Activated CD8-positive, alpha-beta T cell treated with anti-CD3 and anti-CD28 coated beads for 36 hours (primary cell): ENCODE measurements at places on chromosomes 12 and 14.
A peak's percentile ranks its signal among the peaks of the same experiment; 100 is the strongest.

DNA sequence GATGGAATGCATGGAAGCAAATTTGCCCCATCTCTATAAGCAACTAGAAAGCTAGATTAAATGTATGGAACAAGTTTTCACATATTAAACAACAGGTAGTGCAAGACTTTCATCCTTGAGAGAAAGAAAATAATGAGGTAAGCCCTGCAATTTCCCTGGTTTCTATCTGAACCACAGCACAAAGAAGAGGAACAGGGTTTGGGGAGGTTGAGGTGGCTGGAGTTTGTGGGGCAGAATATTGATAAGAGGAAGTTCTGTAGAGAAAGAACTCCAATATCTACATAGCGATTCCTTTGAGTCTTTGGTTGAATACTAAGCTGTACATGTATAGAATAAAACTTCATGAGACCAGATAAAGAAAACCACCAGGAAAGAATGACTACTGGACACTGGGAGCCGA, 96.3 kb upstream of the CCND2 start:
- no peak for DNase-seq
- H3K27ac ChIP-seq = no peak overlapping the region
- H3K36me3 ChIP-seq = no peaks in the 10 kb centered on the region
- H3K4me3 ChIP-seq = no peak overlapping the region
- H3K4me1 ChIP-seq = peaks cover 20% of the 10 kb centered on the region
- no peaks in the 10 kb centered on the region for H3K27me3 ChIP-seq

GRCh38 chr14:96938946-96939345, 141.8 kb downstream of the VRK1 start:
- no peak overlapping the region for H3K27ac ChIP-seq
- H3K4me3 ChIP-seq = no peak overlapping the region

DNA sequence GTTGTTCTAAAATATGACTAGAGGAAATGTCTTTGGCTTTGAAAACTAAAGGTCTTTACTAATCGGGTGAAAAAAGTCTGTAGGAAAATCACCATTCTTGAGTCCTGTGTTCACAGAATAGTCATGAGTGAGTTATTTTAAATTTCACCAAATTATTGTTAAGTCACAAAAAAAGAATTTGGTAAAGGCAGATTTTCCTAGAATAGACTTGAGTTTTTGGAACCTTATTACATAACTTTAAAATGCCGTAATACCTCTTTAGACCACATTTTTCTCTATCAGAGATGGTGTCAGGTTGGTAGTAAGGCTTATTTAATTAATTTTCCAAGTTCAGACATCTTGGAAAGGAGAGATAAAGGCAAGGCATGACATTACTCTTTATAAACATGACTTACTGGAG, 184.7 kb upstream of the GARIN2 start:
- DNase-seq = no peak
- H3K27me3 ChIP-seq = no peaks in the 10 kb centered on the region

GRCh38 chr12:95495433-95495832, 21.5 kb downstream of the METAP2 start:
- H3K36me3 ChIP-seq = peaks cover 62% of the 10 kb centered on the region
- no peak overlapping the region for H3K4me3 ChIP-seq
- no peaks in the 10 kb centered on the region for H3K27me3 ChIP-seq
- H3K27ac ChIP-seq = no peak overlapping the region
- DNase-seq = no peak
- H3K4me1 ChIP-seq = peaks cover 22% of the 10 kb centered on the region

GRCh38 chr14:65101631-65102440, 481 bp downstream of the MAX start:
- peaks cover 40% of the 10 kb centered on the region for H3K4me1 ChIP-seq
- H3K27ac ChIP-seq = peak overlapping the region; percentile 98
- no peaks in the 10 kb centered on the region for H3K27me3 ChIP-seq
- peaks cover 31% of the 10 kb centered on the region for H3K36me3 ChIP-seq

- H3K4me1 ChIP-seq = peaks cover 19% of the 10 kb centered on the region
- peak overlapping the region; percentile 86 for H3K27ac ChIP-seq
Observed at GRCh38 chr14:54567224-54567638, 303 bp downstream of the SAMD4A start.

GRCh38 chr12:77746096-77746495, 84.6 kb upstream of the NAV3 start:
- H3K4me3 ChIP-seq = no peak overlapping the region
- H3K4me1 ChIP-seq = no peaks in the 10 kb centered on the region
- H3K27me3 ChIP-seq = no peaks in the 10 kb centered on the region
- DNase-seq = no peak

DNA sequence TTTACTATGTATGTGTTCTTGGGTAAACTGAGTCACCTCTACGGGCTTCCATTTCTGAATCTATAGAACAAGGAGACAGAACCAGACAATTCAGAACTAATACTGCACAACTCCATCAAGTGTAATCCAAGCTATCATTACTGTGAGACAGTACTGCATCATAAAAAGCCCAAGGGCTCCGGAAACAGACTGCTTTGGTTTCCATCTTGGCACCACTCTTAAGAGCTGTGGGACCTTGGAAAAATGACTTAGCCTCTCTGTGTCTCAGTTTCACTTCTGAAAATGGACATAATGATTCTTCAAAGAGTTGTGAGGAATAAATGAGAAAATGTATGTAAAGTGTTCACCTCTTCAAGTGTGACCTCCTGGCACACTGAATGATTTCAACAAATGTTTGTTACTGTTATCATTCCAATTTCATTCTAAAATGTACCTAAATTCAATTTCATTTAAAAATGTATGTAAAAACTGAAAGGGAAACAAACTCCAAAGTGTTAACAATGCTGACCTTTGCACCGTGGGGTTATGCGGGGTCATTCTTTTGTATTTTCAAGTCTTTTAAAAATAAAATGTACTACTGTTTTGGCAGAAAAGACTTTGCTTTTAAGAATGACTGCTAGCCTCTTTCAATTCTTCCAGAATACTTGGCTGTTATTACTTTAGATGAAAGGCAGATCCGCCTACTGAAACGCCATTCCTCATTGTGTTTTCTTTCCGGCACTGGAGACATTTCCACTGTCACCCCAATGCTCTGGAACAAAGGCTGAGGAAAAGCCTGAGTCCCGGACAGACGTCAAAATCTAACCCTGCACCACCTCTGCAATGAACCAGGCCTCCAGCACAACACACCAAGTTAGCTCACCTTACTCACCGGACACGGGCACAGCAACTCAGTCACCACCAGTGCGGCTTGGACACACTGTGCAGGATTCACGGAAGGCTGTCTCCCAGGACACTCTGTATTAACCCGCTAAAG, 62.8 kb downstream of the TMCC3 start:
- no peaks in the 10 kb centered on the region for H3K27me3 ChIP-seq
- no peaks in the 10 kb centered on the region for H3K4me1 ChIP-seq
- DNase-seq = no peak
- no peak overlapping the region for H3K27ac ChIP-seq
- no peak overlapping the region for H3K4me3 ChIP-seq

DNA sequence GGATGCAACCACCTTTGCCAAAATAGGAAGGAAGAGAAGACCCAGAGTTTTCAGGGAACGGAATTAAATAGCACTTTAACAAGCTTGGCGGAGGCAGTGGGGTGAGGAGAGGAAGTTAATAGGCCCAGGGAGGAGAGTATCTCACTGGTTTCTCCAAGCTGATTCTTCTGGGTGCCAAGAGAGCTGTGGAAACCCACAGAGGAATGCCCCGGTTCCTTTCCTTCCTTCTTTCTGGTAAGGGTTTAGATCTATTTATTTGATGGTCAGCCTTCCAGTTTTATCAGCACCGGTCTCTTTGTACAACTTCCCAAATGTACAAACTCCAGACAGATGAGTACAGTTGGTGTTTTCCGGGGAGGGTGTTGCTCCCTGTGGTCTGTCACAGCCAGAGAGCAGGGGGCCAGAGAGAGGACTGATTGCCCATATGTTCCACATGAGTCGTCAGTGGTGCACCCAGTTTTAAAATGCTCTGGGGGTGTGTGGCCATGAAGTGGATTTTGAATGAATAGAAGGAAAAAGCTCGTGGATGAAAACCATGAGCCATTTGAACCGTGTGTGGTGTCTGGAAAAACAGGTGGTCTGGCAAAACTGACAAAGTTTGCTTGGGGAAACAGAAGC, 26.6 kb downstream of the PRKCH start:
- peak; percentile 66 for DNase-seq
- peak overlapping the region; percentile 80 for H3K4me3 ChIP-seq
- peaks cover 96% of the 10 kb centered on the region for H3K4me1 ChIP-seq
- no peaks in the 10 kb centered on the region for H3K27me3 ChIP-seq

DNA sequence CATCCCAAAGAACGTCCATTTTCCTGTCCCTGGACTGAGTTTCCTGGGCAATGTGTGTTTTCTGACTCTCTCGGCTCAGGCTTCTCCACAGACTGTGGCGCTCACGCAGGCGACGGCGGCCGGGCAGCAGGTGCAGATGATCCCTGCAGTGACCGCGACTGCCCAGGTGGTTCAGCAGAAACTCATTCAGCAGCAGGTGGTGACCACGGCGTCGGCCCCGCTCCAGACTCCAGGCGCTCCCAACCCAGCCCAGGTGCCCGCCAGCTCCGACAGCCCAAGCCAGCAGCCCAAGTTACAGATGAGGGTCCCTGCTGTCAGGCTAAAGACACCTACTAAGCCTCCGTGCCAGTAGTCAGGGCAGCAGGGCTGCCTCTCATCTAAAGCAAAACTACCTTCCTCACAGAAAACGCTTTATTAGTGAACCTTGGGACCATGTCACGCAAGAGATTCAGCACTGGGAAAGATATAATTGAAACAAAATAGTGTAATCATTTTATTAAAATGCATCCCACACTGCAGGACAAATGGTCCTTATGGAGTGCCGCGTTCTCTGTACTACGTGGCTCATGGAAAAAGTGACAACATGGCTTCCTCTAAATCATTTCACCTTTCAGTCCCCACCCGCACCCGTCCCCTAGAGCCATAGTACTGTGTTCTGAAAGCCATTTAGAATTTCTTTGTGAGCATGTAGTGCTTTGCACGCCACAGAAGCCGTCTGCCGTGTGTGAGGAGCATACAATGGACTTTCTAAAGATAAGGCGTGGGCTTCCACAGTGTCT, 66.6 kb downstream of the DDX51 start:
- no peaks in the 10 kb centered on the region for H3K27me3 ChIP-seq
- peaks cover 27% of the 10 kb centered on the region for H3K36me3 ChIP-seq
- DNase-seq = no peak
- no peak overlapping the region for H3K27ac ChIP-seq

- H3K4me3 ChIP-seq = no peak overlapping the region
- DNase-seq = no peak
- H3K36me3 ChIP-seq = no peaks in the 10 kb centered on the region
Observed at GRCh38 chr14:70029296-70030132, 150.3 kb downstream of the SMOC1 start.

DNA sequence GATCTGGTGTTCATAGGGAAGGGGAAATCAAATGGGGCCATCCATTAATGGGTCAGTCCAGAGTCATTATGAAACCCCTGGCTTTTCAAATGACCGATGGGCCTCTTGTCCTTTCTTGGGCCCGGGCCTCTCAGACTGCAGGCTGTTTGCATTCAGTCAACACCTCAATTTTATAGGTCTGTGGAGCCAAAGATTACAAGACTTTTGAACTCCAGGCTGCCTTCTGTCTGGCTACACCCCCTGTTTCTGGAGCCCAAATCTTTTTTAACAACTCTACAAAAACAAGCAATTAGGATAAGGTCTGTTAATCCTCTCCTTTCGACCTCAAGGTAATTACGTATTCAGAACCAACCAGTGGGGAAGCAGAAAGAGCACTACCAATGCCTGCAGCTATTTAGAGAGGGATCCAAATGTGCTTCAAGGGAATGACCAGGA, 35.6 kb downstream of the DUSP6 start:
- no peak for DNase-seq
- no peaks in the 10 kb centered on the region for H3K36me3 ChIP-seq
- peaks cover 11% of the 10 kb centered on the region for H3K4me1 ChIP-seq

DNA sequence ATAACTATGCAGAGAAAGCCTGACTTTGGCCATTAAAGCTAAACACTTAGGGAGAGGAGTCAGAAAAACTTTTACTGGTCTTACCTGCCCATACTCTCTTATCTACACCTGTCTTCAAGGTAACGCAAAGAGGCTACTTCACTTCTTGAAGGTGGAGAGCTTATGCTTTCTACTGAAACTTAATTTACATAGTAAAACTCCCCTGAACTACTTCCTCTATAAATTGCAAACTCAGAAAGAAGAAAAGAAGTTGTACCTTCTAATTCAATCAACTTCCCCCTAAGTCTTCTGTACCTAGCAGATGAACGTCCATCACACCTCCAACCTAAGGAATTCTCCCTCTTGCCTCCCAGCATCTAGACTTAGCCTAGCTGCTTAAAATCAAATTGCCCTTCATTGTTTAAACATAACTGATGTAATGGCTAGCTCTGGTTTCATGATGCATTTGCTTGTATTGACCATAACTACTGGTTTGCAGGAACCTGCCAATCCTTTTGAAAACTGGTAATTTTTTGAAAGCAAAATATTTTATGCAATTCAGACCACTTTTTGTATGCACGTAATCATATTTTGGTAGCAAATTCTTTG, 87.7 kb downstream of the STON2 start:
- no peak overlapping the region for H3K27ac ChIP-seq
- no peak for DNase-seq
- no peaks in the 10 kb centered on the region for H3K36me3 ChIP-seq
- H3K27me3 ChIP-seq = no peaks in the 10 kb centered on the region

DNA sequence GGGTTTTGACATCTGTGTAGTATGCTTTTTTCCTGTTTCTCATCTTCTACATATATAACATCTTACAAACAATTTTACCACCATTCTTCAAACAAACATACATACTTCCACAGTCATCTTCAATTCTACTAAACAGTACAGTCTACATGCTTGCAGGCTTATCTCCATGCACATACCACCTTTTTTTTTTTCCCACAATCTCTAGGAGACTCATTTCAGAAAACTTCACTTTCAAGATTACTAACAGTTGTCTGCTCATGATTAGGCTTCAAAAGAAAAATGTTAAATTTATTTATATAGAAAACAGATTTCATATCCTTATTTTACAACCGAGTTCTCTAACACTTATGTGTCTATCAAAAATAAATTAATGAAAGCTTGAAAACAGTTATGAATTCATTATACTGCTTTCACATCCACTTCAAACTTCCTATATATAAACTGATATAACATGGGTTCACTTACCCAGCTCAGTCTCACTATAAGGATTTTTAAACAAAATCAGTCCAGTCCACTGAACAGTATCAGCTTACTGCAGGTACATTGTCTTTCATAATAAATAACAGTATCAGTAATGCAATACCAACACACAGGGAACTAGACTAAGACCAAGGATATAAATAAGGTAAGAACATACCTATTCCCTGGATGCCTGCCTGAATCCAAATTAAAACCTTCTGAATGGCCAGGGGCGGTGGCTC, 42.5 kb downstream of the LRP6 start:
- peaks cover 3% of the 10 kb centered on the region for H3K4me1 ChIP-seq
- no peak for DNase-seq
- no peak overlapping the region for H3K27ac ChIP-seq
- peaks cover 9% of the 10 kb centered on the region for H3K27me3 ChIP-seq

DNA sequence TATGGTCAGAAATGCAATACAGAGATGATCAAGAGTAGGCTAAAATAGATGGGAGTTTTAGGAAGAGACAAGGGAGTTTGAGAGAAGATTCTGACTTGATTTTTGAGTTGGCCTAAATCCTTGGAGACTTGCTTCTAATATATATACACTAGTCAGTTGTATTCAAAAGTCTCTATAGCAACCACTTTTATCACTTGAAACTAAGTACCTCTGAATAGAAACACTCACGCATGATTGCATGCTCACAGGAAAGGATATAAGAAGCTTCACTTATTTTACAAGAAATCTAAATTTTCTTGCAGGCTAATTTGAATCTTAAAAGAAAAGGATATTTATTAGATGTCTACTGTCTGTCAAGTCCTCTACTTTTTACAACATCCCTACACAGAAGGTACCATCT, 316.8 kb downstream of the SNAPC1 start:
- H3K27ac ChIP-seq = no peak overlapping the region
- H3K4me3 ChIP-seq = no peak overlapping the region
- H3K36me3 ChIP-seq = no peaks in the 10 kb centered on the region
- H3K4me1 ChIP-seq = peaks cover 33% of the 10 kb centered on the region
